ENCODE measurements at places on chromosomes 2 and 18. TPM values are rescaled to one million over a fixed set of nuclear protein-coding genes. Genes with fewer than 3 reads are reported as not detected.
A peak's percentile ranks its signal among the peaks of the same experiment; 100 is the strongest.

GRCh38 chr2:41966431-41966893, 81.4 kb upstream of the PKDCC start:
- H3K4me3 ChIP-seq = no peak overlapping the region
- no peaks in the 10 kb centered on the region for H3K36me3 ChIP-seq
- DNase-seq = peak; percentile 93

DNA sequence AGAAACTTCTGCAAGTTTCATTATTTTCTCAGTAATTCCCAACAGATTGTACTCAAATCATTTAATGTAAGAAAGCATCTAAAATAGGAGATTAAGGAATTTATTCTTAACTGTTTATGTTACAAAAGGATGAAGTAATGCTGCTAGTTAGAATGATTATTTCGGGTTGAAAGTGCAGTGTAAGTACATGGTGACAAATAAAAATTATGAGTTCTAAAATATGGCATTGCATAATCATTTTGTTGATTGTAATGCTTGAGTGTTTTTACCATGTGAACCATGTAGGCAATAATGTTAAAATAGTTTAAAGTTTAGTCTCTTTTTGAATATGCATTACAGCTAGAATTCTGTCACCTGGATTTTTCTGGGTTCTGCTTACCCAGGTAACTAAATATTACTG, 149.0 kb upstream of the SP5 start:
- H3K4me3 ChIP-seq = no peak overlapping the region
- no peak for DNase-seq
- H3K27me3 ChIP-seq = peaks cover 6% of the 10 kb centered on the region
- H3K36me3 ChIP-seq = no peaks in the 10 kb centered on the region
- H3K27ac ChIP-seq = no peak overlapping the region

- H3K27me3 ChIP-seq = no peaks in the 10 kb centered on the region
- H3K4me3 ChIP-seq = no peak overlapping the region
- DNase-seq = no peak
- H3K36me3 ChIP-seq = no peaks in the 10 kb centered on the region
- H3K27ac ChIP-seq = no peak overlapping the region
- H3K4me1 ChIP-seq = no peaks in the 10 kb centered on the region
These were observed 758.4 kb upstream of the KLHL29 start for GRCh38 chr2:22626621-22627020.

GRCh38 chr2:42457011-42457410, 36.8 kb downstream of the KCNG3 start:
- DNase-seq = no peak
- H3K27me3 ChIP-seq = no peaks in the 10 kb centered on the region
- H3K36me3 ChIP-seq = no peaks in the 10 kb centered on the region
- H3K4me3 ChIP-seq = no peak overlapping the region

The NAB1 gene
- 36.1 TPM for total RNA-seq

The HDHD2 gene
- total RNA-seq = 13.7 TPM
